ENCODE measurements at places on chromosomes 7 and 10.

- DNase-seq = no peak
Observed at GRCh38 chr7:32481176-32481575, 9.0 kb downstream of the LSM5 start.

DNA sequence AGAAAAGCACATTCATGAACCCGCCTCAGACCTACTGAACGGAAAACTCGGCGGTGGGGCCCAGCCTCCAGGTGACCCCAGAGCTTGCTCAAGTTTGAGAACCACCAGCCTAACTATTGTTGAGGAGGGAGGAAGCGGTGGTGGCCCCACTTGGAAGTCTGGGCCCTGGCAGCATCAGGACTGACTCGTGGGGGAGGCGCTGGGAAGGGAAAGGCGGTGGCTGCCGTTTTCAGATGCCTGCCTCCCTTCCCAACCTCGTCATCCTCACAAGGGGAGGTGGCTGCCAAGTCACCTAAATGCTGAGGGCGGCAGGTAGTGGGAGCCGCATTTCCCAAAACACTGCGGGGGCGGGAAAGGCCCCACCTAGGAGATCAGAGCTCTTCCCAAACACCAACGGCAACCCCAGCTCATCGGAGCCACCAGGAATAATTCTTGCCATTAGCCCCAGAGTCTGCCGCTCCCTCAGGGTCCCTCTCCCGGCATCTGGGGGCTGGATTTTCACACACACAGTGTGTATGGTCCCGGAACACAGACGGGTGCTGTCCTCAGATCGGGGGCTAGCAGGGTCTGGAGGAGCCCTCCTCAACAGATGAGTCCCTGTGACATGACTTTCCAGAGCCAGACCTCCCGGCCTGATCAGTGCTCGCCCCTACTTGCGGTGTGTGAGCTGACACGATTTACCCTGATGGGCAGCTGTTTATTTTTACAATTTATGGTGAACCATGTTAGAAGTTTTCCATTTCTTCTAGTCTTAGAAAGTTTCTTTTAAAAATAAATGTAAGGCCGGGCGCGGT is 31.3 kb downstream of the PRKAG2 start:
- no peak for DNase-seq

DNA sequence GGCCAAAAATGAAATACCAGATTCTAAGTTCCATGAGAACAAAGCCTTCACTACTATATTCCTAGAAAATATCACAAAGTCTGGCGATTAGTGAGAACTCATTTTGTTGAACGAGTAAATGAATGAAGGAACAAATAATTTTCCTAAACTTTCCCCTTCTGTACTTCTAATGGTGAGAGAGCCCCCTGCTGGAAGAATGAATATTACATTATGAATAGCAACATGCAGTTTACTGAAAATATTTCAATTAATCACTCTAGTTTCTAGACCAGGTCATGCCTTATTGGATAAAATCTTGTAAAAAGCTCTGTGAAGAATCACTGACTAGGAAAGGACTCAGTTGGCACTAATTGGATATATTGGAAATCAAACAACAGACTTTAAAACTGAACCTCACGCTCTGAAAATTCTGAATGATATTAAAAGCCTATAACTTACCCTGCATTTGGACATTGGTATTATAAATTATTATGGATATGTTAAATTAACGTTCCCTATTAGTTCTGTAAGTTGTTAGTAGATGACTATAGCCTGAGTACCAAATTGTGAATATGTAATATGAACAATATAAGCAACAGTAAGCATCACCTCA is 32.4 kb upstream of the MTPN start:
- DNase-seq = no peak

- DNase-seq = no peak
Observed at GRCh38 chr10:79293841-79294581, 53.3 kb upstream of the PPIF start.

GRCh38 chr10:23189024-23189423 is 3.1 kb upstream of the PTF1A start:
- DNase-seq = no peak

DNA sequence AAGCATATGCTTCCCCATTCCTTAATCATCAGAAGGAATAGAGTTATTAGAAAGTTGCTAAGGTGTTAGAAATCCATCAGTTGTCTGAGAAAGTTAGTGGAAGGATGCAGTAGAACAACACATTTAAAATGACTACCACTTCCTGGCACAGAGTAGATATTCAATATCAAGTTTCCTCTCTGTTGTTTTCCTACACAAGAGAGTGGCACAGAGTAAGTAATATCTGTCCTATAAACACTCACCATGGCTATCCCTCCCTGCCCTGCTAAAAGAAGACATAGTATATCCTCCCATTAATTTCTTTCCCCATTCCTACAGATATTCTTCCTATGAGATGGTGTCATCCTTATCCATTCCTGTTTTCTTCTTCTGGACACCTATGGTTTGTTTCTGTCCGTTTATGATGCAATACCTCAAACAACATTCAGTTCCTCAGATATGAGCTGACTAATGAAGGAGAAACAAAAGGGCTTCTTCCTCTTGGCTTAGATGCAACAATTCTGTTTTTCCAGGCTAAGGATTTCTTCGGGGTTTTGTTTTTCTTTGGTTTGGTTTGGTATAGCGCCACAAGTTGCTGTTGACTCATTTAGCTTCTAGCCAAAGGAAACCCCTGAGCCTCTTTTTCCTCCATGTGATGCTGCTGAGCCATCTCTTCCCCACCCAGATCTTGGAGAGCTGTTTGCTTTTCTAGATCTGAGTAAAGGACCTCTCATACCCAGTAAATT is 32.9 kb upstream of the BPGM start:
- DNase-seq = no peak

DNA sequence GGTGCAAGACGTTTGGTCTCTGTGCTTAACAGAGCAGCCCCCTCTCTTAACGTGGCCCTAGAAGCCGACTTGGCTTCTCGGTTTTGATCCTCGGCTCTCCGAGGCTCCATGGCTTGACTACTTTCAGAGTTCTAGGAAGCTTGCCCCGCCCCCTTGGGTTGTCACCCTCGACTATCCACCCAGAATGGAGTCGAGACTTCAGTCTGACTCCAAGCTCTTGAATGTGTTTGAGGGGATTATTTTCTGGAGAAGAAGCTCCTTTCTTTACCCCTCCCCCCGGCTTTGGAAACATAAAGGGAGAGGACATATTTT is 448 bp downstream of the SEC24C start:
- DNase-seq = peak; percentile 52

DNA sequence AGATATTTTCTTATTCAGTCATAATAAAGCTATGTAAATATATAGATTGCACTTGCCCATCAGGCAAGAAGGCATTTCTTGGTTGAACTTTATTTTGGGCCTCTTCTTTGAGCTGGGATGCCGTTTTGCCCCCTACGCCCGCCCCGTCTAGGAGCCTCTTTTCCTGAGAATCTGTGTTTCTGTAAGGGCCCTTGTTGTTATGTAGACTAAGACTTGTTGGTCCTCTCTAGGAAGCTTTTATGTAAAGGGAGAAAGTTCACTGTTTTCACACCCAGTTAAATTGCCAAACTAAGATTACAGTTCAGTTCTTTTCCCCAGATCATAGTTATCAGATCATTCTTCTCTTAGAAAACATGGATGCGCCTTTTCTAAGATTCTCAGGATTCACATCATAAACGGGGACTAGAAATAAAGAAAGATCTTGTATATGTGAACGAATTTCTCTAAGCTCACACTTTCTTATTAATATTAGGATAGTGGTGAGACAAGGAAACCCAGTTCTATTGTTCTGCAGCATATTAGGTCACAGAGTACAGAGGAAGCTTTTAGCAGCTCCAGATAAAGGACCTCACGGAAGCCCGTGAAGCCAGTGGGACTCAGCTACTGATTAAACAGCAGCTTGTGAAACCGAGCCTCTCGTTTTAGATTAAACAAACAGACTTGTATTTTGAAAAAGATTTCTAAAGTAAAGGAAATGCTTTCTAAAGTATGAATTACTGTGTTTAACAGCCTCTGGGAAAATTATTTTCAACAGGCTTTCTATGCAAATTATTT is 3.8 kb downstream of the LMTK2 start:
- DNase-seq = no peak

DNA sequence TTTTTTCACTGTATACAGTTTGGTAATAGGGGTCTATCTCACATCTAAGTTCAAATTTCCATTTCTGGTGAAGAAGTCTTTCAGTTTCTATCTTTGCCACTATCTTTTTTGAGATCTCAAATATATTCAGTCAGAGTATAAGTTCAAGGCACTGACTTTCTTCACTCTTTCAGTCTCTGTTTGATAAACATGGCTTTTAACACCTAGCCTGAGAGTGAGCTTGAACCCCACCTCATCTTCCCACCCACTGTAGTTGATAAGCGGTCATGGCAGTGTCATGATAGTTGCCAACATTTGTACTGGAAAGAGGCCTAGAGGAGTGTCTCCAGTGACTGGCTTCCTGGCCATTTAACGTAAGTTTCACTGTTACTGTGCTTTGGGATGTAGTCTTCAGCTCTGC is 41.2 kb upstream of the AGR3 start:
- no peak for DNase-seq

- no peak for DNase-seq
Observed at GRCh38 chr7:27148031-27148755, 619 bp upstream of the HOXA6 start.

Data from stimulated activated CD4-positive, alpha-beta T cell treated with anti-CD3 and anti-CD28 coated beads, Interleukin-12 subunit alpha, Interleukin-12 subunit beta, amount 100 ng/mL, for 4 hours (primary cell).